B cell (primary cell): ENCODE measurements at places on chromosomes 5 and 9. TPM values are rescaled to one million over a fixed set of nuclear protein-coding genes. Genes with fewer than 3 reads are reported as not detected.
A peak's percentile ranks its signal among the peaks of the same experiment; 100 is the strongest.

Gene CTNNAL1
- 0.04 and 0.35 TPM in 2 replicates for polyA plus RNA-seq

DNA sequence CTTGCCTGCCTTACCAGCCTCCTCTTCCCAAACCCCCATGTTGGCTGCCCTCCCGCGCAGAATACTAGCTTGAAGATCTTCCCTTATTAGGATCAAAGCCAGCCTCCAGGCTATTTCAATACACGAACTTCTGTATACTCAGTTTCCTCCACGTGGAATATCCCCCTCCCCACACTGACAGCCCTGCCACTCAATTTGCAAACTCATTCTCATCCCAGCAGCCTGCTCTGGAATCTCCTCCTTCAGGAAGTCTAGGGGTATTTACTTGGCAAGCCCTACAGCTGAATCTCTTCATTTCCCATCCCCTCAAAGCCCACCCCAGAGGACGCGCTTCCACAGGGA, 157.0 kb upstream of the SMIM23 start:
- DNase-seq, result no peak

GRCh38 chr9:134657666-134658377, 16.2 kb downstream of the COL5A1 start:
- no peak for DNase-seq

GRCh38 chr9:89243296-89244061, 64.9 kb upstream of the SHC3 start:
- no peak for DNase-seq

Gene PCDHB10
- not detected in 2 replicates for polyA plus RNA-seq

DNA sequence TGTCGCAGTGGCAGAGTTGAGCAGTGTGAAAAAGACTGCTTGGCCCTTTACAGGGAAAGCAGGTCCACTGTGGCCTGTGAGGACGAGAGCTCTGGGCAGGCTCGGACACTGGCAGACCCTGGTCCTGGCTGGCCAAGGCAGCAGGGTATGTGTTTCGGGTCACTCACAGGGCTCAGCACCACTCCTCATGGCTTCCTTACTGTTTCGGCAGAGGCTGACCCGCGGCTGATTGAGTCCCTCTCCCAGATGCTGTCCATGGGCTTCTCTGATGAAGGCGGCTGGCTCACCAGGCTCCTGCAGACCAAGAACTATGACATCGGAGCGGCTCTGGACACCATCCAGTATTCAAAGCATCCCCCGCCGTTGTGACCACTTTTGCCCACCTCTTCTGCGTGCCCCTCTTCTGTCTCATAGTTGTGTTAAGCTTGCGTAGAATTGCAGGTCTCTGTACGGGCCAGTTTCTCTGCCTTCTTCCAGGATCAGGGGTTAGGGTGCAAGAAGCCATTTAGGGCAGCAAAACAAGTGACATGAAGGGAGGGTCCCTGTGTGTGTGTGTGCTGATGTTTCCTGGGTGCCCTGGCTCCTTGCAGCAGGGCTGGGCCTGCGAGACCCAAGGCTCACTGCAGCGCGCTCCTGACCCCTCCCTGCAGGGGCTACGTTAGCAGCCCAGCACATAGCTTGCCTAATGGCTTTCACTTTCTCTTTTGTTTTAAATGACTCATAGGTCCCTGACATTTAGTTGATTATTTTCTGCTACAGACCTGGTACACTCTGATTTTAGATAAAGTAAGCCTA, 15.7 kb downstream of the SQSTM1 start:
- DNase-seq, result peak; percentile 74

DNA sequence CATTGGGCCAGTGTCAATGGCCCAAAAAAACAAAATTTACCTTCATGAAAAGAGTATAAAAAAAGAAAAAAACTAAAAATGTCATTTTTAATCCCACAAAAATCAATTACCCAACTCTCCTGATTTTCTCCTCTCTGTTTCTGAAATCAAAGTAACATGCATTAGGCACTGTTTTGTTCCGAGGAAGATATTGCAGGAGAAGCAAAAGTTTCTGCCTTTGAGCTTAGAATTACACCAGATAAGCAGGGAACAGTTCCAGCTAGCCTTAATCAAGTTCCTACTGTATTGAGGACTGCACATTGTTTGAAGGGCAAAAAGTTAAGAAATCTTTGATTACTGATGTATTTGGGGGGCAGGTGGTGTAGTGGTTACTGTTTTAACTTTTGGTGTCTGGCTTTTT, 1.1 kb upstream of the PRKAA1 start:
- no peak for DNase-seq

Gene MVB12B
- polyA plus RNA-seq, result 1.2 and 2.0 TPM in 2 replicates

GRCh38 chr5:138743484-138743883, 9.7 kb upstream of the CTNNA1 start:
- no peak for DNase-seq

DNA sequence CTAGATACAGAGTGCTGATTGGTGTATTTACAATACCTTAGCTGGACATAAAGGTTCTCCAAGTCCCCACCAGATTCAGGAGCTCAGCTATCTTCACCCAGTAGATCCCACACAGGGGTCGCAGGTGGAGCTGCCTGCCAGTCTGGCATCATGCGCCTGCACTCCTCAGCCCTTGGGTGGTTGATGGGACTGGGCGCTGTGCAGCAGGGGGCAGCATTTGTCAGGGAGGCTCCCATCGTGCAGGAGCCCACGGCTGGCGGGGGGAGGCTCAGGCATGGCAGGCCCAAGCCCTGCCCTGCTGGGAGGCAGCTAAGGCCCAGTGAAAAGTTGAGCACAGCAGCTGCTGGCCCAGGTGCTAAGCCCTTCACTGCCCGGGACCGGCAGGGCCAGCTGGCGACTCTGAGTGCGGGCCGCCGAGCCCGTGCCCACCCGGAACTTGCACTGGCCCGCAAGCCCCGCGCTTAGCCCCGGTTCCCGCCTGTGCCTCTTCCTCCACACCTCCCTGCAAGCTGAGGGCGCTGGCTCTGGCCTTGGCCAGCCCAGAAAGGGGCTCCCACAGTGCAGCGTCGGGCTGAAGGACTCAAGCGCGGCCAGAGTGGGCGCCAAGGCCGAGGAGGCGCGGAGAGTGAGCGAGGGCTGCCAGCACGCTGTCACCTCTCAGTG, 314.1 kb upstream of the ATP10B start:
- DNase-seq, result no peak

Gene GPX8
- polyA plus RNA-seq, result not detected in 2 replicates

- DNase-seq, result no peak
Measured at GRCh38 chr5:12772276-12772675, 868.0 kb upstream of the CTNND2 start.

Gene DAPK1
- polyA plus RNA-seq, result 1.6 and 1.7 TPM in 2 replicates

Gene KCNIP1
- not detected in 2 replicates for polyA plus RNA-seq

GRCh38 chr9:95729669-95730368, 145.7 kb upstream of the ERCC6L2 start:
- DNase-seq, result no peak

GRCh38 chr9:137319011-137319738, 17.1 kb upstream of the NRARP start:
- peak; percentile 23 for DNase-seq

GRCh38 chr9:116115761-116116353, 37.7 kb upstream of the PAPPA start:
- DNase-seq, result no peak

- no peak for DNase-seq
Measured at GRCh38 chr5:2207416-2208238, 324.9 kb upstream of the IRX4 start.
